ENCODE measurements at places on chromosomes 12 and 14.
A peak's percentile ranks its signal among the peaks of the same experiment; 100 is the strongest.

GRCh38 chr14:75426332-75427125 lies 1.3 kb upstream of the JDP2 start:
- DNase-seq: no peak

- DNase-seq: no peak
Measured at GRCh38 chr14:55688566-55688965, 108.6 kb downstream of the KTN1 start.

DNA sequence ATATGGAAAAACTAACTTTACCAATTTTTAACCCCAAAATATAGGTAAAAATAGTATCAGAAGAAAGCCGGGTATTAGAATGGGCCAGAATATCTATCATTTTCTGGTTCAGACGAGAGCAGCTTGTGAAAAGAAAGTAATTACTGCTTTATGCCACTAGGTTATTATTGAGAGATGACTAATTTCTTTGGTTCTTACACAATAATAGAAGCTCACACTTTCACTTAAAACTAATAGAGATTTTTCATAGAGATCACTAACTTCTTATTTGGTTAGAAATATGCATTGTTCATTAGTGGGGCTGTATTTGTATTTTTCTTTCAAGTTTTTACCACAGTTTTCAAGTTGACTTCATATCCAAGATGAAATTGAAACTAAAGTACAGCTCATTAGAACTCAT lies 1241.2 kb upstream of the FLRT2 start:
- no peak for DNase-seq

- DNase-seq: no peak
Measured at GRCh38 chr12:108162207-108162606, 33.1 kb downstream of the WSCD2 start.

DNA sequence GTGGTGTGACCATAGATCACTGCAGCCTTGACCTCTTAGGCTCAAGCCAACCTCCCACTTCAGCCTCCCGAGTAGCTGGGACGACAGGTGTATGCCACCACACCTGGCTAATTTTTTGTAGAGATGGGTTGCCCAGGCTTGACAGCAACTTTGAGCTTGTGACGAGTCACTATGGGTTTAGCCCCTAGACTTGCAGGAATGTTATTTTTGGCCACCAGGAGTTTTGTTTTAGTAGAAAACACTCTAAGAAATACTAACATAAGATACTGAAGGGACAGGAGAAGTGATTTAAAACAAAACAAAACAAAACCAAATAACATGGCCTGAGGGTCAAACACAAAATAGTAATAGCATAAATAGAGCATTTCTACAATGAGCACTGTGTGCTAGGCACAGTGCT lies 26.4 kb downstream of the SETD3 start:
- no peak for DNase-seq

DNA sequence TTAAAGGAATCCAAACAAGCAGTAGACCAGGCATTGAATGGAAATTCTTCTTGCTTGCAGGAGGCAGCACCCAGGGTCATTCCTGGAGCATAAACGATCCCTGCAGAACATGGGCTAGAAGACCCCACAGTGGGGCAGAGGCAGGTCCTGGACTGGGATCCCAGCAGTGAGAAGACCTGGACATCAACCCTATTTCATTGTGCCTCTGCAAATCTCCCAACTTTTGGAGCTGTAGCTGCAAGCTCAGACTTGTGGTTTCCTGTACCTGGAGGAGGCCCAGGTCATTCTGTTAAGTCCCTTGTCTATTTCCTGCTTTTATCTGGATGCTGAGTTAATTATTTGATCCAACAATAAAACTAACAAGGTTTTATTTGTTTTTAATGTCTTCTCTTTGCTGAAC lies 61.7 kb downstream of the CALM1 start:
- no peak for DNase-seq

- no peak for DNase-seq
Measured at GRCh38 chr14:101875727-101876554, 88.4 kb upstream of the DYNC1H1 start.

GRCh38 chr12:5226581-5226980 lies 182.9 kb downstream of the KCNA5 start:
- no peak for DNase-seq

DNA sequence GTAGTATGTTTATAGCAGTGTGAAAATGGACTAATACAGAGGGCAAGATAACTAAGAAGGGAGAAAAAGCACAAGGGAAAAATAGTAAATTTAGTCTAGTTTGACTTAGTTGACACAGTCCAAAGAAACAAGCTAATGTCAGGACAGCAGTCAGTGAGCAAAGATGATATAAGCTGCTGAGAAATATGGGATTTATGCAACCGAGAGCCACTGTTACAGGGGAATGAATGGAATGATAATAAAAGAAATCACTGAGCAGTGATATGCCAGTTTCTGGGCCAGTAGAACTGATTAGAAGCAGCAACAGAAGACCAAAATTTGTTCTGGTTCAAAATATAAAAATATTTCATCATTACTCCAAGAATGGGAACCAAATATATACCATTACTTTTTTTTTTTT lies 60.1 kb downstream of the R3HDM2 start:
- no peak for DNase-seq

- no peak for DNase-seq
Measured at GRCh38 chr12:32505067-32505945, 105.9 kb downstream of the FGD4 start.

- DNase-seq: no peak
Measured at GRCh38 chr12:89225401-89225800, 126.9 kb downstream of the DUSP6 start.

DNA sequence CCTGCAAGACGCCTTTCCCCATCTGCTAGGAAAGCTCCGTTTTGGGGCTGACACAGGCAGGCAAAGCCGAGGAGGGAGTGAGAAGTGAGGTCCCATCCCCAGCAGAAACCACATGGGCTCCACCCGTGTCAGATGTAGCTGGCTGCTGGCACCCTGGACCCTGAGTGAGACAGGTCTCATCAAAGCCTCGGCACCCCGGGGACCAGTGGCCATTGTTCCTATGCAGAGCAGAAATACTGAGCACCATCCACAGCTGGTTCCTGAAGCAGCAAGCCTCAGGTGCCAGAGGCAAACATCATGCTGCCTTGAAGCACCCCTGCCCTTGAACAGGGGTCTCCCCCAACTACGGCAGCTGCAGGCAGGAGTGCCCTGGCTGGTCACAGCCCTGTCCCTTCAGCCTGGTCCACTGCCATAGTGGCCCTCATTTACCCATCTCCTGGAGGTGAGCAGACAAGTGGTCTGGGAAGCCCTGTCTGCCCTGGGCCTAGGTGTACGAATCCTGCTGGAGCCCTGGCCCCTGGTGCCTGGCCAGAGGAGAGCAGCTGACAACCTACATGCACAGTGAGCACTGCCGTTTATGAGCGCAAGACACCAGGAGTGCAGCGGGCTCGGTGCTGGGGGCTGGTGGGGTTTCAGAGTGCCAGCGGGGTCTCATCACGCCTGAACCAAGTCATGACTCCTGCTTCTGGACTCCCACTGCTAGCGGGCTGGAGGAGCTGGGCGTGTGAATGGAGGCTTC lies 289.8 kb upstream of the RTL1 start:
- no peak for DNase-seq

DNA sequence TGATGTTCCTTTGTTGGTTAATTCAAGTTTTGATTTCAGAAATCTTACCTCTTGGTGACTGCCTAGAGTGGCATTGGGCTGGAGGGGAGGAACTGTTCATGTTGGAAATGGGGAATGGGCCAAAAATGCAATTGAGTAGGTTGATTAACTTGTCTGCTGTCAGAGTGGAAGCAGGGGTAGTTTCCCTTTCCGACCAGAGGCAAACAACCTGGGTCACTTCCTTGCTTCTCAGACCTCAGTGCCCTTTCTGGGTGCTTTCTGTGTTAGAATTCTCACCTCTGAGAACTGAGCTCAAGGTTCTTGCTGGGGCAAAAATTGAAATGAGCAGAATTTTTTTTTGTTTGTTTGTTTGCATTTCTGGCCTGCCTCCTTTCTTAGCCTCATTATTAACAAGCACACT lies 2.3 kb upstream of the M6PR start:
- no peak for DNase-seq

GRCh38 chr12:40208707-40209446 lies 15.9 kb upstream of the LRRK2 start:
- DNase-seq: no peak

- no peak for DNase-seq
Measured at GRCh38 chr12:48924617-48925303, 532 bp downstream of the FKBP11 start.

DNA sequence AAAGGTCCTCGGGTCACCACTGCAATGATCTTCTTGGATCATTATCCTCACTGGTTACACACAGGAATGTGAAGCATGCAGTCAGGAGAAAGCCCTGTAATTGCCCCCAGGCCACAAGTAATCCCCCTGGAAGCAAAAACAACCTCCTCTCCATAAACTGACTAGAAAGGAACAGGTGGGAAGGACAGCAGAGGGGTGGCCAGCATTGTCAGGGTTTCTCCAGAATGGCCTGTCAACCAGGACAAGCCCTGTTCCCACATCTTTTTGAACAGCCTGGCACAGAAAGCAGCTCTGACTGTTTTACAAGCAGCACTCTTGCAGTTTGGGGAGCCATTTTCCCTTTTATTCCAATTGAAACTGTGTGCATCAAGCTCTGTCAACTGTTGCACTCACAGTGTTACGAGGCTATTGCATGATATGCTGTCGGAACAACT lies 36.1 kb downstream of the TMCC3 start:
- no peak for DNase-seq

- DNase-seq: no peak
Measured at GRCh38 chr14:50836515-50836914, 5.6 kb upstream of the NIN start.

DNA sequence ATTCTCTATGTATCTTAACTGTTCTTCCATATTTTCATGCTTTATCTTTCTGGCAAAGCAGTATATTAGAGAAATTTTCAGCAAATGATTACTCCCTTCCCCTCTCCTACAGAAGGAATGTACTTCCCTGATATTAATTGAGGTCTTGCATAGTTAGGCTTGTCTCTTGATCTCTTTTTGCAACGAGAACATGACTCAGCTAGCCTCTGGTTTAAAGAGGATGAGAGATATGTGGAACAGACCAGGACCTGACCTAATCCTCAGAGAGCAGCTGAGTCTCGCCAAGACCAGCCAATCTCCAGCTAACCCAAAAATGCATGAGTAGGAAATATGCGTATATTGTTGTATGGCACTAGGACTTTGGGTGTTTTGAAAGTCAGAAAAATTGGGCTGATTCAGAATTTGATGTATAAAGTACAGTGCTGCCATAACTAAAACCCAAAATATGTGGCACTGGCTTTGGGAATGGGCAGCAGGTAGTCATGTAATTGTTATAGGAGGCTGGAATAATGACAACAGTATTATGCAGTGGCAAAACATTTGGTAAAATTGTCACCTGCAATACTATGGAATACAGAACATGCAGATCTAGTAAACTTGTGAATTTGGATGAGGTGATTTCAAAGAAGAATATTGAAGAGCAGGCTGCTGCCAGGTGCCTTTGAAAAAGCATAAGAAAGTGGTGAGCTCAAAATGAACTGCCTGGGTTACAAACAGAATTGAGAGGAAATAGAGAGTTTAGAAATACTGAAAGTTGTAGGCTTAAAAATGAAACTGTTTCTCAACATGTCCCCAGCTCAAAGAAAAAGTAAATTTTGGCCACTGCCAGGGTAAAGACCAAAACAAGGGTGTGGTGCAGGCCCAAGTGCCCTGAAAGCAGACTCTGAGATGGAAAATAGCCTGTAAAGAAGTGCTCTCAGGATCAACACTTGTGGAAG lies 9.3 kb upstream of the USP15 start:
- DNase-seq: no peak

GRCh38 chr12:74999474-74999873 lies 210.2 kb downstream of the KCNC2 start:
- DNase-seq: no peak

DNA sequence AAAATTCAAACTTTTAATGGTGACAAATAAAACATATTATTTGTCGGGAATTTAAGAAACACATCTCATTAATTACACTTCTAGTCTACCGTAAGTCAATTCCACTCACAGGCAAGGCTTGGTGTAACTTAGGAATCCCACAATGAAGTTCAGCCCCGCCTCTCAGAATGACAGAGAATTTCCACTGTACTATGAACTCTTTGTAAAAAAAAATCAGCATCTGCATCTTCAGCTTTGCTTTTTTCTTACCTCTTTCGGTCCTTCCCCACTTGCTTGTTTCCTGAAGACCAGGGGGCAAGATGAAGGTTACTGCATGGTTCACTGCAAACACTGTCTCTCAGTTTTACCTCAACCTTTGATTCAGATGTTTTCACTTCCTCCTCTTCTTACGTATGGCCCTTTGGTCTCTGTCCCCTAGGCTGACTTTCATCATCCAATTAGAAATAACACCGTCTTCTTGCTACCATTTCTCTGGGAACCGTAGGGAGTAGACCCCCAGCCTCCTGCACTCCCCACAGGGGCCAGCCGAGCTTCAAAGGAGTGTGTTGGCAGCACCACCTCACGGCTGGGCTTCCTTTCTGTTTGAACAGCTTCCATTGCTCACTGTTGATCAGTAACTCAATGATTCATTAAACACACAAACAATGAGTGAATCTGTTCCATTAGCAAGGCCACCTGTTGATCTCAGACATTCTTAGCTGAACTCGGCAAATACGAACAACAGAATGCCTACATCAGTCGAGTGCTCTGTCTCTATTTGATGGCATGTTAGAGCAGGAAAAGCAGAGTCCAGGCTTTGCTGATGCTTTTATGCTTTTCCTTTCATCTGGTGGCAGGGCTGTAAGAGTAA lies 343.0 kb downstream of the BMP4 start:
- peak; percentile 82 for DNase-seq

DNA sequence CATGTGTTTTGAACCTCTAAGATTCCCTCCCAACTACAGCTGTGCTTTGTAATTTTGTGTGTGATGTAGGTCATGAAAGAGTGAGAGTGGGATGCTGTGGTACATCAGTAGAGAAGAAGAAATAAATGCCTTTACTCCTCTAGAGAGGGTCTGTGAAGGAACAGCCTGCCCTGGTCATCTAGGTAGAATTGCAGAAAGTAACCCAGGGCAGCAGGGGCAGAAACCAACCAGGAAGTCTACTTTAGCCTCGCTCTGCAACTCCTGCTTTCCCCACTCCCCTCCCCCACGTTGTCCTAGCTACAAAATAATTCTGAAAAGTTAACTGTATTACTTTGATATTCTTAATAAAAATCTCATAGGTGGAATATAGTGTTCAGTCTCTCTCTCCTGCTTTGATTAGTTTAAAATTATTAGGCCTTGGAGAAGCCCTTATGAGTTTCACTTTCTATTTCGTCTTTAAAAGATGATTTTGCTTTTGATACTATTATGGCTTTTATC lies 7.5 kb downstream of the TBK1 start:
- no peak for DNase-seq

GRCh38 chr12:85363382-85364190 lies 83.6 kb downstream of the ALX1 start:
- peak; percentile 28 for DNase-seq

GRCh38 chr14:80988735-80989429 lies 33.5 kb downstream of the TSHR start:
- no peak for DNase-seq

GRCh38 chr14:37172024-37172869 lies at the start of gene SLC25A21:
TSS of gene SLC25A21 (minus strand) at chr14:37172606.
- DNase-seq: peak; percentile 39

DNA sequence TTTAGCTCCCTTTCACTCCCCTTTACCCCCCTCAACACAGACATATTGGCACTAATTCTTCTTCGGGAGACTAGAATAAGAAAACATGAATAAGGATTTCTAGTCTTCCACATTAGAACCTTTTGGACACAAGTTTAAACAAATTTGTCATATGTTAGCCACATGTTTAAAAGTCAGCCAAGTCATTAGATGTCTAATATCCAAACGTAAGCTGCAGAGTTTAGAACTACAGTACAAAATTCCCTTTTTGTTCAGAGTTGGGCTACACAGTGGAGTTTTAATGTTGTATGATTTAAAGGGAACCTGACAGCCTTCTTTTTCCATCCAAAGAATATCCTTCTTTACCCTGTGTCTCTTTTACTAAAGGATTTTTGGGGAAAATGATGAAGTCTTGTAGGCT lies 79.8 kb downstream of the PDE6H start:
- no peak for DNase-seq
